ENCODE measurements at places on chromosomes 16 and 17.

DNA sequence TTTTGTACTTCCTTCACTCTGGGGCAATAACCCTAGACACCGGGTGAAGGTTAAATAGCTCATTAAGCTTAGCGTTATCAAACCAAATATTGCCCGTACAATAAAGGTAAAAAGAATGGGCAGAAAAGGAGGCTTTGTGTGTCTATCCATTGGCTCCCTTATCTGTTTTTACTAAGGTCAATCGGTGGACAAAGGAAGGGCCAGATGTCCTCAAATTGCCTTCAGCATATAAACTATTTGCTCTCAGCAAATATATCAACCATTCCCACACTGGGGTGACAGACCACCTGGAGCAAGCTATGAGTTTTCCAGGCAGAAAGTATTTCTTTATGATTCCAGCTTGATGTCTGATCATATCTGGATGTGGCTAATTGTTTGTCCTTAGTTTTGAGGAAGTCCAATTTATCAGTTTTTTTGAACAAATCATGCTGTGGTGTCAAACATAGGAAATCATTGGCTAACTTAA, 25.3 kb upstream of the WIPI1 start:
- DNase-seq: no peak

GRCh38 chr16:47986031-47986430, 169.8 kb downstream of the ABCC12 start:
- no peak for DNase-seq

DNA sequence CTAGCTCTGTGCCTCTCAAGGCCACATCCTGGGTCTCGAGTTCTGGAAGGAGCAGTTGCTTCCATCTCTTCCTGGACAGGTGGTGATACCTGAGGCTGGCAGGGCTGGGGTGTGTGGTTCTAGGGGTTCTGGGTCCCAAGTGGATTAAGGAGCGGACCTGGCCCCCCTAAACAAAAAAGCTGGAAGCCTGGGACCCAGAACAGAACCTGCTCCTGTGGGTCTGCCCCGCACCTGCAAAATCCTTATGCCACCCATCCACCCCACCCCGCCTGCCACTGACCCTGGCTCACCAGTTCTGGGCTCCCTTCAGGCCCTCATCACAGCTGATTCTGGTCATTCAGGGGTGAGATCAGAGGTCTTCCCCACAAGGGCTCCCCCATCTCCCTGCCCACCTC, 44.8 kb downstream of the ADCY7 start:
- DNase-seq: no peak

GRCh38 chr16:63283721-63284120, 1247.5 kb upstream of the CDH8 start:
- no peak for DNase-seq

DNA sequence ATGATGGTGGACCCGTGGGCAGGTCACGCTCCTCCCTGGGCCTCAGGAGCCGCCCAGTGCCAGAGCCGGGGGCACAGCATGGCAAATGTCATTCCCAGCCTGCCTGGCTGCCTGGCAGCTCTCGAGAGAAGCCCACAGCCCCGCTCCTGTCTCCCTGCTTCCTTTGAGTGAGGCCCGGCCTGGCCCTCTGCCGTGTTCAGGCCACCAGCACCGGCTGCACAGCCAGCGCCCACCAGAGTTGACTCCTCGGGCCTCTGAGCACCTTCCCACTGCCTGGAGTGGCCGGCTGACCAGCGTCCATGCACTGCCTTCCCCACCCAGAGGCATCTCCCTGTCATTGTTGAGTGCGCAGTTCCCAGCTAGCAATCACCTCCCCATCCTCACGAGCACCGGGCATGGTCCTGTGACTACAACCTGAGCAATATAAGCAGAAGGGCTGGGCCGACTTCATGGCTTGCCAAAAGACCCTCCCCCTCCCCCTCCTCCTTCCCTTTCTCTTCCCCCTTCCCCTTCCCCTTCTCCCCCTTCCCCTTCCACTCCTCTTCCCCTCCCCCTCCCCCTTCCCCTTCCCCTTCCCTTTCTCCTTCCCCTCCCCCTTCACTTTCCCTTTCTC, 11.9 kb upstream of the SLC38A10 start:
- no peak for DNase-seq

DNA sequence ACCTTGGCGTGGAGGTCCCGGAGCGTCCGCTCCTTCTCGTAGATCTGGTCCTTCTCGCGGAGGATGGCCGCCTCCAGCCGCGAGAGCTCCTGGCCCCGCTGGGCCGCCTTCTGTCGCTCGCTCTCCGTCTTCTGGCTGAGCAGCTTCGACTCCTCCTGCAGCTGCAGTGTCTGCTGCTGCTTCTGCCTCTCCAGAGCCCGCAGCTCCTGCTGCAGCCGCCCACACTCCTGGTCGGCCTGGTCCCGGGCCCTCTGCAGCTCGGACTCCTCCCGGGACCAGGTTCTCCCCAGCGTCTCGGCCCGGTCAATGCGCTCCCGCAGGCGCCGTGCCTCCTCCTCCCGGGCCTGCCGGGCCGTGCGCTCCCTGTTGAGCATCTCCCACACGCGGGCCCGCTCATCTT, 7.6 kb downstream of the CDK3 start:
- no peak for DNase-seq

GRCh38 chr17:41629826-41630670, 5.7 kb upstream of the KRT17 start:
- DNase-seq: no peak

- no peak for DNase-seq
These were observed 767 bp downstream of the MEOX1 start for GRCh38 chr17:43660816-43661493.

- no peak for DNase-seq
These were observed 25.0 kb downstream of the HOXB1 start for GRCh38 chr17:48505788-48506187.

GRCh38 chr17:72152387-72152929, 31.6 kb downstream of the SOX9 start:
- no peak for DNase-seq

- no peak for DNase-seq
These were observed 35.9 kb downstream of the SCNN1B start for GRCh38 chr16:23337836-23338550.

- DNase-seq: peak; percentile 83
These were observed 340 bp upstream of the ROGDI start for GRCh38 chr16:4802659-4803287.

GRCh38 chr17:28404812-28405570, 1.0 kb downstream of the SLC46A1 start:
- no peak for DNase-seq

DNA sequence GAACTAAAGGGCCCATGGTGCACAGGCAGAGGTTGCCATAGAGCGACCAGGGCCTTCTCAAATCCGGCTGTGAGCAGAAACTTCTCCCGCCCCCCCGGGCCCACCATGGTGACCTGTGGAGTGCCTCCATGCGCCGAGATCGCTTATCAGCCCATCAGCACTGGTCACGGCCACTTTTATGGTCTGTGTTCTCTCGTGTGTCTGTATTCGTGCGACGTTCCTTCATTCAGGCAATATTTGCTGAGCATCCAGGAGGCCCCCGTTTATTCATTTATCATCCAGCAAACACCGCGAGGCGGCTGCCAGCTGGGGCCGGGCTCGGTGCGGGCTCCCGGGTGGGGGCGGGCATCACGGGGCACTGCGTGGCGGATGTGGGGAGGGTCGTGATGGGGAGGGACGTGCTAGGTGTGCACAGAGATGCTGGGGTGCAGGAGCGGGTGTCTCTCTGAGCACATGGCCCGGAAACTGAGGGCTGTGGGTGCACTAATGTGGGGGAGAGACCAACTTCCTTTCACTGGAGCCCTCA, 88.0 kb upstream of the CBX4 start:
- DNase-seq: no peak

DNA sequence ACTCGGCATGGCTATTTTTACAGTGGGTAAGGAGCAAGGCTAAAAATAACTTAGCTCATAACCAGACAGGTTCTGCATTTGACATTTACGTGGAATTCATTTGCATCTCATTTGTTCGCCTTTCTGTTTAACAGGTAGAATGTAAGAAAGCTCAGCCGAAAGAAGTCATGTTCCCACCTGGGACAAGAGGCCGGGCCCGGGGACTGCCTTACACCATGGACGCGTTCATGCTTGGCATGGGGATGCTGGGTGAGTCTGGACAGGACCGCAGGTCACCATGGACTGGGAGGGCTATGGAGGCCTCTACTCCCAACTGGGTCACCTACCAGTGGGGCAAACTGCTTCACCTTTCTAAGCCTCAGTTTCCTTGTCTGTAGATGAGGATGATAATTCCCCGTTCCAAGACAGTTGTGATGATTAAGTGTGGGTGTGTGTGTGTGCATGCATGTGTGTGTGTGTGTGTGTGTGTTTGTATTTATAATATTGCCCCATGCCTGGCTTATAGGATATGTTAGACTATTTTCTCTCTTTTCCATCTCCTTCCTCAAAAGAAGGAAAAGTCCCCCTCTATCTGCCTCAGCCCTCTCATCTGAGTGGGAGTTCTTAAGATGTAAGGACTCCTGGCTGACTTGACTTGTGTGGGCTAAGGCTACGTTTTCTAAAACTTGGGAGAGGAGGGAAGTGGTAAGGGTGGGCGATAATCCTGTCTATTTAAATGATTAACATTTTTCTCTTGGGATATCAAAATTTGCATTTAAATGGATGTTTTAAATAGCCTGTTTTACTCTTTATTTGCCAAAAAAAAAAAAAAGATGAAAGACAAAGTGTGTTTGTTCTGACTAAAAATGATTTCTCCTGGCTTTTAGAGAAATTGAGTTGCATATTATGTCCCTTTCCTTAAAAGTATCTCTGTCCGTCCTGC, 129.0 kb downstream of the CCDC182 start:
- no peak for DNase-seq

DNA sequence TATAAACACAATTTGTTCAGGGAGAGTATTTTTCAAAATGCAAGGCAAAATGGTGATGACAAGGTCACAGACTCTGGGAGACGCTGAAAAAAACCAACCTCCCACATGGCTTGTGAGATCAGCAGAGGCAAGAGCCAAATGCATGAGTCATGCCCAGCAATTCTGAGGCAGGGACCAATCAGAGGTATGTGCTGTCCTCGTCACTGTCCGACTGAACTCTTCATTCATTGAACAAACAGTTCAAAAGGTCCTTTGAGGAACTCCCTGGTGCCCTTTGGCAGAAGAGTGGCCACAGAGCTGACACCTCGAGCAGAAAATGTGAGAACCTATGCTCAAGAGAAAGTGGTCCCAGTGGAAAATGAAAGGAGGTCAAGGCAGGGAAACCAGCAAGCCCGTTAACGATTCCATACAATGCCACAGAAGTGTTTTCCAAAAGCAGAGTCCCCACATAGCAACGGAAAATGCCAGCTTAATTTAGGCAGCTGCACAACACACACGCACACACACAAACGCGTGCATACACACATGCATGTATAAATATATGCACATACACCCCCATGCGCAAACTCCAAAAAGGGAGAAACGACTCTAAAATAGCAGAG, 50.9 kb downstream of the CDH11 start:
- no peak for DNase-seq
